NCI-H1436 (cell line): ENCODE measurements at places on chromosomes 7 and 10.

DNA sequence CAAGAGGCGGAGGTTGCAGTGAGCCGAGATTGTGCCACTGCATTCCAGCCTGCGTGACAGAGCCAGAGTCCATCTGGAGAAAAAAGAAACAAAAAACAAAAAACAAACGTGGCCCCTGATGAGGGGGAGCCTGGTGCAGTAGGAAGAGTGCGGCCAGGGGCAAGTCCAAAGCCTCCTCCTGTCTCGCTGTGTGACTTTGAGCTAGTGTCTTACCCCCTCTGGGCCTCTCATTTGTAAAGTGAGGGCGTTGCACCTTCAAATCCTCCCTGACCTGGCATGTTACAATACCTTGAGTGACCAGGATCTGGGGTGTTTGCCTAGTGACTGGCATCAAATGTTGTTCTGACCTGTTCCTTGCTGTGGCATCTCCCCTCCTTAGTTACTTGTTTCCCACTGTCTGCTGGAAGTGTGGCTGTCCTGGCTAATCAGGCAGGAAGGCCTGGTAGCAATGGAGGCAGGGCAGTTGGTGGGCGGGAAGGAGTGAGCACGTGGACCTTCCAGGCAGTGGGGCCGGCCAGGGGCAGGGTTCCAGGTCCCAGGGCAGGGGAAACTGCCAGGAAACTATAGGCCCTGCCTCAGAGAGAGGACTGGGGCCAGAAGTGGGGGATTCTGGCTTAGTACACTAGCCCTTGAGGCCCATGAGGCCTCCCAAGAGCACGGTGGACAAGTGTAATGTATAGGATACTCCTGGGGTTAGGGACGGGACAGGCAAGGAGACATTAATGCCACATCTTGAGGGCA, 24.5 kb upstream of the GOLGA7B start:
- DNase-seq: no peak

GRCh38 chr10:106493751-106494150, 670.8 kb downstream of the SORCS1 start:
- DNase-seq: no peak

DNA sequence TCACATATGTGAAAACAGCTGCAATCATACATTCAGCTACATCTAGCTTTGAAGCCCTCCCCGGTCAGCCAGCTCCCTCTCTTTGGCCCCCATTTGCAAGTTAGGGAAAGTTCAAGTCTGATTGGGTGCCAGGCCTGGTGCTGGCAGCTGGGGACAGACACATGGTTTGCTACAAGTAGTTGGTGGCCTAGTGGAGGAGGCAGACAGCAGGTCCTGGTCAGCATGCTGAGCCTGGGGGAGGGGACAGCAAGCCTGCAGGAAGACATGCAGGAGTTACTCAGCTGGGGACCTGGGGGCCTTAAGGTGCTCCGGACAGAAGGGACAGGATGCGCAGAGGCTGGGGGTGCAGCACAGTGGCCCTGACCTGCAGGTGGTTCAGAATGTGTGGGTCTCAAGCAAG, 956.9 kb upstream of the ZNF722 start:
- DNase-seq: no peak

DNA sequence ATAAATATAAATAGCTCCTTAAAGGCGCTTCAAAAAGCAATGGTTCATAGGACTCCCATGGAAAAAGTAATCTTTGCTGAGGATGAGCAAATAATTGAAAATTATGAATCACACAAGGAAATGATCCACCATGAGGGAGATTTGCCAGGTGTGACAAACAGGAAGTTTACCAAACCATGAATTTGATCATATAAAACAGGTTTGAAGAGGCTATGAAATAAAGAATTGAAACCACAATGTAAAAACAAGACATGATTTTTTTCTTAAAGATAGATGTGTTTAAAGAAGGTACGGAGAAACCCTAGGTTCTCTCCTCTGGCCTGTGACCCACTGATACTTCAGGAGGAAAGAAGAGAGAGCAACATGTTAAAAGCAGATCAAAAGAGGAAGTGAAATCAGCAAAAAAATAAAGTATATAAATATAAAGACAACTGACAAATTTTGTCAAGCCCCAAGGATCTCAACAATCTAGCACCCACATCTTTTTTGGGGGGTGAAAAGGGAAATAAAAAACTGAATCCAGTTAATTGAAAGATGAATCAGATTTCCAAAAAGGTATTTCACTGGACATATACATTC, 111.3 kb upstream of the ASAH2 start:
- DNase-seq: no peak

- no peak for DNase-seq
Measured at GRCh38 chr10:27366769-27367168, 126.2 kb upstream of the ACBD5 start.

GRCh38 chr10:78472551-78472890, 438.9 kb downstream of the RPS24 start:
- peak; percentile 8 for DNase-seq

- DNase-seq: no peak
Measured at GRCh38 chr10:119658274-119658673, 7.1 kb downstream of the BAG3 start.

- no peak for DNase-seq
Measured at GRCh38 chr7:81676105-81676811, 93.6 kb downstream of the HGF start.

DNA sequence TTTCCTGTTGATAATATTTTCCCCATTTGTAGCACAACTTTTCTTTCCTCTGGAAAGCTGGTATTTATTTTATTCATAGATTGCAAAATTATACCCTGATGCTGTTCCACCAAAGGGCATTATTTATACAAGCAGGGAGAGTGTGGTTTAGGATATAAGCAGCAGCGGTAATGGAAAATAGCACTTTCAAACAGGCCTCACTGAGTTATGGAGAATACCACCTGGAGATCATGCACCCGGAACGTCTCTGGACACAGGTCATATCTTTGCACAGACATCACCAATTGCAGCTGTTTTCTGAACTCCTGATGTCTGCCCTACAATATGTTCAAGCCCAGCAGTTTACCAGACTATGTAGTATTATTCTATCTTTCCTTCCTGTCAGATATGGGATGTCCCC, 2.0 kb upstream of the CALD1 start:
- no peak for DNase-seq

DNA sequence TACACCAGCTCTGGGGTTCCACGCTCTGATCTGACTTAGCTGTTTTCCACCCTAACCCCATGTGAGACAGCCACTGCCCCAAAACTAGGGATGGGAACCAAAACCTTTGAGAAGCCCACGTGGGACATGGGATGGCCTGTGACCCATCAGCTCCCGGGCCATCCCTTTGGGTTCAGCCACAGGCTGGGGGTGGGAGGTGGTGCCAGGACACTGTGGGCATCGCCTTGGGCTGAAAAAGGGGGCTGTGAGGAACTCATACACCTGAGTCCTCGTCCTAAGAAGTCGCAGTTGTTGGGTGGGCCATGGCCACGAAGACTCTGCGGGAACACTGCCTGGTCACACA, 379.1 kb downstream of the DNAJB6 start:
- DNase-seq: no peak

DNA sequence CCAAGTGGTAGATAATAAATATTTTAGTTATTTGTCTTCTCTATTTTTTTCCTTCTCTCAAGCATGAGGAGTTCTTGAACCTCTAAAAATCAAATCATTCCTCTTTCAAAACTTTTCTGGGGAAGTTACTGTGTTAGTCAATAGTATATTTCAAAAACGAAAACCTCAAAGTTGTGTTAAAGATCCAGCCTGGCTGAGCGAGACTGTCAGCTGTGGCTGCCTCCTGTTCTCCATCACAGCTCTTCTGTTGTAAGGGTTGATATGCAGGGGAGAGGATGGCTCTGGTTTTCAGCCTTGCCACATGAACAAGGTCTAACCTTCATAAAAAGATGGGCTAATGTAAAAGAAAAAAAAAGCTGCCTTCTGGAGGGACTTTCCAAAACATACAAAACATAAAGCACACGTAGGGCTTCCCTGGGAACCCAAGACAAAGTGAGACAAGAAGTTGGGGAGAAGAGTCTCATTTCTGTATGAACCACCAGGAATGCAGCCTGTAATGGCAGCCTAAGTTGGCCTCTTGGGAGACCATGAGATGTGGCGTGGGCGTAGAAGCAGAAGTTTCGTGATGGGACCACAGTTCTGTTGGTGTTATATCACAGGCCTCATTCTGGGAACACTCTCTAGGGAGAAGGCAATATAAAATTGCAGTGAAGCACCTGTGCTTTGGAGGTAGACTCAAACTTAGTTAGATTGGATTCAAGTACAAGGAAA, 77.9 kb upstream of the FHIP2A start:
- DNase-seq: no peak

DNA sequence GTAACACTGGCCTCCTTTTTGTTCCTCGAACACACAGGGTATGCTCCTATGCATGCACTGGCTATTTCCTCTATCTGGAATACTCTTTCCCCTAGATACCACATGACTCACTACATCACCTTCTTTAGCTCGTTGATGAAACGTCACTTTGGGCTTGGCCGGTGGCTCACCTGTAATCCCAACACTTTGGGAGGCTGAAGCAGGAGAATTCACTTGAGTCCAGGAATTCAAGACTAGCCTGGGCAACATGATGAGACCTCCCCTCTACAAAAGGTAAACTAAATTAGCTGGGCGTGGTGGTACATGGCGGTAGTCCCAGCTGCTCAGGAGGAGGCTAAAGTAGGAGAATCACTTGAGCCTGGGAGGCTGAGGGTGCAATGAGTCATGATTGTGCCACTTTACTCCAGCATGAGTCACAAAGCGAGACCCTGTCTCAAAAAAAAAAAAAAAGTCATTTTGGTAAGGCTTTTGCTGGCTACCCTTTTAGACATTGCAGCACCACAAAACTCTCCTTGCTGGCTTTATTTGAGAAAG, 14.5 kb downstream of the ANKIB1 start:
- DNase-seq: no peak

GRCh38 chr10:115942101-115942500, 330.9 kb downstream of the GFRA1 start:
- no peak for DNase-seq

GRCh38 chr10:132493756-132494290, 43.8 kb upstream of the INPP5A start:
- no peak for DNase-seq

GRCh38 chr7:106371629-106372028, 86.8 kb upstream of the NAMPT start:
- DNase-seq: no peak

DNA sequence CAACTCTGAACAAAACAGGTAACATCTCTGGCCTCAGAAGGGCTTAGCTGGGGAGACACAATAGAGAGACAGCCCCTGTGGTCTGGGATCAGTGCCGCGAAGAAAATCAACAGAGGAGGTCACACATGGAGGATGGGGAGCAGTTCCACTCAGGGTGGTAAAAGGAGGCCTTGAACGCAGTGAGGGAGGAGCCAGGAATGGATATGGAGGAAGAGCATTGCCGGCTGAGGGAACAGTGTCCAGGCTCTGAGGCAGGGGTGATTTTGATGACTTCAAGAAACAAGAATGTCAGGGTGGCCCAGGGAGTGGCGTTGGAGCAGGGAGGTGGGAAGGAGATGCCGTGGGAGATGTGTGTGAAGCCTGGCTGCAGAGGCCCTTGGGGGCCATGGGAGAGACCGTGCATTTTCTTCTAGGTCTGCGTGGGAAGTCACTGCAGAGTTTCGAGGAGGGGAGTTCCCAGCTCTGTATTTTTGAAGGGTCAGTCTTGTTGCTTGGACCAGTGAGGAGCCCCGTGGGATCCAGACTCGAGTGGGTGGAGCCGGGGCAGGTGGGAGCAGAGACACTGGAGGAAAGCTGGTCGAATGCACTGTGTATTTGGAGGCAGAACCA, 35.7 kb upstream of the SH2D4B start:
- DNase-seq: no peak

DNA sequence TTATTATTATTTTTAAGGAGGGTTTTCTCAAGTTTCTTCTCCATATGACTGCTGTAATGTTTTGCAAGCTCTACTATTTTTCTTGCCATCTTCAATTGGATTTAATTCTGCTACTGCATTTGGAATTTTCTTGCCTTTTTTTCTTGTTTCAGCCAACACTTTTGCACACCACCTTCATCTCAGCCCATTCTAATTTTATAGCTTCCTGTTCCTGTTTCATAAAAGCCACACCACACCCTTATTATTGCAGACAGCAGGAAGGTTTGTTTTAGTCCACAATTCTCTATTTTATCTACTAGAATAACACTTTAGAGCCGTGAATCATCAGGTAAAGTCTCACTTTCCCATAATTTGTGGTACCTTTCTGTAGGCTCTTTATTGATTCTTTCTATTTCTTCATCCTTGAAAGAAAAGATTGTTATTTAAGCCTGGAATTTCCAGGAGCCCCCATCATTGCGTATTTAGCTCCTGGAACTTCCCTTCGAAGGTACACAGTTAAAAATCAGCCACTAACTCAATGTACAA, 209.3 kb upstream of the TBX20 start:
- no peak for DNase-seq

DNA sequence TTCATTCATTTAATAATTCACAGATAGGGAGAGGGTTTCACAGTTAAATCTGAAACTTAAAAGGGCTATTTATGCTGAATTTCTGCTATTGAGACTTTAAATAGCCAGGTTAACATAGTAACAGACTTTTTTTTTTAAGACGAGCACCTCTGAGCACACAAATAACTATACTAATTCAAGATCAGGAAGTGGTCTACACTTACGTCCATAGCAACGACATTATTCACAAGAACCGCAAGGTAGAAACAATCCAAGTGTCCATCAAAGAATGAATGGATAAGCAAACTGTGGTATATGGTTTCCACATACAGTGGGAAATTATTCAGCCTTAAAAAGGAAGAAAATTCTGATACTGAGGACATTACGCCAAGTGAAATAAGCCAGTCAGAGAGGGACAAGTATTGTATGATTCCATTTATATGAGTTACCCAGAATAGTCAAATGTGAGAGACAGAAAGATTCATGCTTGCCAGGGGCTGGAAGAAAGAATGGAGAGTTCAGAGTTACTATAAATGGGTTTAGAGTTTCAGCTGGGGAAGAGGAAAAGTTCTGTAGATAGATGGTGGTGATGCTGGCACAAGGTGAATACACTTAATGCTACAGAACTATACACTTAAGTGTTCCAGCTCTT, 140.3 kb upstream of the LAMB4 start:
- no peak for DNase-seq

GRCh38 chr7:154986200-154986945, 16.6 kb downstream of the PAXIP1 start:
- DNase-seq: no peak

GRCh38 chr10:6054884-6055283, 7.3 kb downstream of the IL2RA start:
- DNase-seq: no peak

DNA sequence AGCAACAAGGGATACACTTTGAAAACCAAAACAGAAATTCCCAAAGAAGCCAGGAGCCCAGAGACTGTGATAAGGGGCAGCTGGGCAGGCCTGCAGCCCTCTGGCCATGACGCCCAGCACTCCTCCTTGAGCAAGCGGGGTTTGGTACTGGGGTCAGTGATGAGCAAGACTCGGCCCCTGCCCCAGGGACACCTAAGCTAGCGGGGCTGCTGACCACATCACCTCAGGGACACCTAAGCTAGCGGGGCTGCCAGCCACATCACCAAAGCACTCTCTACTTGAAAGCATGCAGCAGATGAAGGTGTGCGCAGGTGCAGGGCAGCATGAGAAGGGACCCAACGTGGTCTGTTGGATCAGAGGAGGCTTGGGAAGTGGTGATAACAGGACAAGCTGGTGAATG, 108.0 kb upstream of the PPP2R2D start:
- DNase-seq: no peak
